ENCODE measurements at places on chromosomes 6 and 20. TPM values are rescaled to one million over a fixed set of nuclear protein-coding genes. Genes with fewer than 3 reads are reported as not detected.

- H3K4me1 ChIP-seq = no peaks in the 10 kb centered on the region
- H3K27me3 ChIP-seq = peaks cover 29% of the 10 kb centered on the region
- peak overlapping the region; percentile 52 for H3K4me3 ChIP-seq
- H3K36me3 ChIP-seq = no peaks in the 10 kb centered on the region
- peak overlapping the region; percentile 84 for H3K27ac ChIP-seq
Measured at GRCh38 chr6:138105880-138106664, 1.1 kb downstream of the PERP start.

- H3K27ac ChIP-seq = no peak overlapping the region
- no peaks in the 10 kb centered on the region for H3K27me3 ChIP-seq
- no peaks in the 10 kb centered on the region for H3K36me3 ChIP-seq
- peaks cover 9% of the 10 kb centered on the region for H3K4me1 ChIP-seq
- no peak overlapping the region for H3K4me3 ChIP-seq
Measured at GRCh38 chr20:40443753-40444152, 245.3 kb downstream of the MAFB start.

GRCh38 chr6:108712946-108713345 lies 135.3 kb upstream of the ARMC2 start:
- no peak overlapping the region for H3K27ac ChIP-seq
- no peak for DNase-seq
- no peaks in the 10 kb centered on the region for H3K36me3 ChIP-seq
- no peak overlapping the region for H3K4me3 ChIP-seq

The BMP2 gene
- 16.8 TPM for polyA plus RNA-seq

The CDH26 gene
- 1.9 TPM for polyA plus RNA-seq

GRCh38 chr6:10269814-10270472 lies 144.9 kb downstream of the TFAP2A start:
- H3K27ac ChIP-seq = no peak overlapping the region
- no peak overlapping the region for H3K4me3 ChIP-seq
- no peaks in the 10 kb centered on the region for H3K36me3 ChIP-seq
- H3K27me3 ChIP-seq = no peaks in the 10 kb centered on the region

GRCh38 chr6:7912736-7913517 lies 2.3 kb upstream of the TXNDC5 start:
- no peak overlapping the region for H3K27ac ChIP-seq
- H3K36me3 ChIP-seq = no peaks in the 10 kb centered on the region
- no peak for DNase-seq
- no peak overlapping the region for H3K4me3 ChIP-seq
- H3K4me1 ChIP-seq = peaks cover 22% of the 10 kb centered on the region
- no peaks in the 10 kb centered on the region for H3K27me3 ChIP-seq

DNA sequence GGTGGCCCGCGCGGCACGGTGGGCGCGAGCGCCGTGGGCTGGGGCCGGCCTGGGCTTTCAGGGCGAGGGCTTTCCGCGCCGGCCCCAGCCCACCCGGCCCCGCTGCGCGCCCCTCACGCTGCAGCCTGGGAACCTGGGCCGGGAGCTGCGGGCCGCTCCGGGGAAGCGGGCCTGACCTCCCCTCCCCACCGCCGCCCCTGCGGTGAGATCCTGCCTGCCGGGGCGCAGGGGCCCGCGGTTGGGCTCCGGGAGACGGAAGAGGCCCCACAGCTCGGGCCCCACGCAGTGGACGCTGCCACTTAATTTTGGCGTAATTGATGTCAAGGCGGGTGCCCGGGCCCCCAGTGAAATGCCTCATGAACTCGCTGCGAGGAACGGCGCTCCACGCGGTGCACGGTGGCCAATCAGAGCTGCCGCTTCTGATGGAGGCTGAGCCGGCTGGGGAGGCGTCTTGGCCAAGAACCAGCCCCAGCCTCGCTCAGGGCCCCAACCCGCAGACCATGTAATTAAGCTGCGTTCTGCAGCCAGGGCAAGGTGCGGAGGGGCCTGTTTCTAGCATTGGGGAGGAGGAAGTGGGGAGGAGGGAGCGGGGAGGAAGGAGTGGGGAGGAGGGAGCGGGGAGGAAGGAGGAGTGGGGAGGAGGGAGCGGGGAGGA lies 96.1 kb upstream of the BHLHE23 start:
- no peaks in the 10 kb centered on the region for H3K36me3 ChIP-seq
- H3K27ac ChIP-seq = peak overlapping the region; percentile 68
- DNase-seq = no peak
- peaks cover 4% of the 10 kb centered on the region for H3K4me1 ChIP-seq

- DNase-seq = no peak
- H3K36me3 ChIP-seq = no peaks in the 10 kb centered on the region
- H3K4me3 ChIP-seq = no peak overlapping the region
- no peaks in the 10 kb centered on the region for H3K4me1 ChIP-seq
- H3K27ac ChIP-seq = no peak overlapping the region
Measured at GRCh38 chr6:68642977-68643376, 7.9 kb downstream of the ADGRB3 start.

The RAET1L gene
- polyA plus RNA-seq = not detected

The HRH3 gene
- not detected for polyA plus RNA-seq

- H3K36me3 ChIP-seq = no peaks in the 10 kb centered on the region
- no peaks in the 10 kb centered on the region for H3K27me3 ChIP-seq
- H3K4me3 ChIP-seq = no peak overlapping the region
- no peaks in the 10 kb centered on the region for H3K4me1 ChIP-seq
- H3K27ac ChIP-seq = peak overlapping the region; percentile 30
Measured at GRCh38 chr20:10524034-10524476, 89.0 kb downstream of the SLX4IP start.

DNA sequence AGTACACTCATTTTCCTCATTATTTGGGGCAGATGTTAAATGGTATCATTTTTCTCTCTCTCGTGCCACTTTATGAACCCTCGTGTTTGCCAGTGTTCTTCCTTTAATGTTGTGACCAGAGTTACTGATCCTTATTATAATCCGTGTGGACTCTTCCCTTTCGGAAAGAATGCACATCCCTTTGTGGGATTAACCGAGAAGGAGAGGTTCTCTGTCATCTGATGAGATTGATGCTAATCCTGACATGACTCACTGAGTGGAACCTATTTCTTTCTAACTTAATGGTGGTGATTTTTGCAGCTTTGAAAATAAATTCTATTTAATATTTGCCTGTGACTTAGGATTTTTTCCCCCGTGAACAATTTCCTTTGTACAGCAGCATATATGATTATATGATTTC lies 300.0 kb upstream of the MAN1A1 start:
- DNase-seq = no peak
- H3K36me3 ChIP-seq = no peaks in the 10 kb centered on the region
- no peaks in the 10 kb centered on the region for H3K27me3 ChIP-seq
- H3K4me1 ChIP-seq = no peaks in the 10 kb centered on the region
- H3K4me3 ChIP-seq = no peak overlapping the region

DNA sequence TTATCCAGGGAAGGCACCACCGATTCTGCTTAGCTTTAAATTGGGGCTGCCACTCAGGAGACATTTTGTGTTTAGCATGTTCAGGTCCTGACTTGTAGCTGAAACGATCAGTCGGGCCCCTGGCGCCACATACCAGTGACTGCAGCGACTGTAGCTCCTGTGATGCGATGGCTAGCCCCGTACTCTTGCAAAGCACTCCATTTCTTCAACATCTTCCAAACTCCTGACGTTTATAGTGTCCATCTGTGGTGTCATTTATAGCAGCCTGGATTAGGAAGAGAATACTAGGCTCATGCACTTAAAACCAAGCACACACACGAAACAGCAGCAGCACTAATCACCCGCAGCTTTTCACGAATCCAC lies 13.0 kb downstream of the POU3F2 start:
- no peak overlapping the region for H3K4me3 ChIP-seq
- H3K27me3 ChIP-seq = peaks cover 68% of the 10 kb centered on the region
- peaks cover 36% of the 10 kb centered on the region for H3K4me1 ChIP-seq
- no peaks in the 10 kb centered on the region for H3K36me3 ChIP-seq

- no peaks in the 10 kb centered on the region for H3K36me3 ChIP-seq
- no peak overlapping the region for H3K27ac ChIP-seq
- no peak for DNase-seq
- H3K4me1 ChIP-seq = no peaks in the 10 kb centered on the region
Measured at GRCh38 chr20:14979453-14979986, 642.1 kb upstream of the FLRT3 start.

GRCh38 chr6:44284121-44284520 lies 13.9 kb downstream of the TMEM151B start:
- no peak overlapping the region for H3K27ac ChIP-seq
- H3K4me3 ChIP-seq = no peak overlapping the region
- no peaks in the 10 kb centered on the region for H3K36me3 ChIP-seq

DNA sequence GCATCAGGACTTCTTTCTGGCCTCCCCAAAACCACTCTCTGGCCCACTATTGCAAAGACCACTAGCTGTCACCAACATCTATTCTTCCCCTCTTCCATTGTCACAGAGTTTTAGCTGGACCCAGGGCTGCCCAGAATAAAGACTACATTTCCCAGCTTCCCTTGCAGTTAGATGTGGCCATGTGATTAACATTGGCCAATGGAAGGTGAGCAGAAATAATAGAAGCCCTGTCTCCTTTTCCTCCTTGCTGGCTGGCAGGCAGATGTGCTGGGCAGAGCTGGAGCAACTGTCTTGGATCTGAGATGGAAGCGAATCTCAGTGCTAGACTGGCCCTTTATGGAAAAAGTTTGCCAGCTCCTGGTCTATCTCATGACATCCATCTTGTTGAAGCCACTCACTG lies 97.0 kb downstream of the KCNB1 start:
- no peak overlapping the region for H3K27ac ChIP-seq
- no peaks in the 10 kb centered on the region for H3K36me3 ChIP-seq
- H3K4me3 ChIP-seq = no peak overlapping the region
- no peaks in the 10 kb centered on the region for H3K27me3 ChIP-seq
- no peaks in the 10 kb centered on the region for H3K4me1 ChIP-seq

DNA sequence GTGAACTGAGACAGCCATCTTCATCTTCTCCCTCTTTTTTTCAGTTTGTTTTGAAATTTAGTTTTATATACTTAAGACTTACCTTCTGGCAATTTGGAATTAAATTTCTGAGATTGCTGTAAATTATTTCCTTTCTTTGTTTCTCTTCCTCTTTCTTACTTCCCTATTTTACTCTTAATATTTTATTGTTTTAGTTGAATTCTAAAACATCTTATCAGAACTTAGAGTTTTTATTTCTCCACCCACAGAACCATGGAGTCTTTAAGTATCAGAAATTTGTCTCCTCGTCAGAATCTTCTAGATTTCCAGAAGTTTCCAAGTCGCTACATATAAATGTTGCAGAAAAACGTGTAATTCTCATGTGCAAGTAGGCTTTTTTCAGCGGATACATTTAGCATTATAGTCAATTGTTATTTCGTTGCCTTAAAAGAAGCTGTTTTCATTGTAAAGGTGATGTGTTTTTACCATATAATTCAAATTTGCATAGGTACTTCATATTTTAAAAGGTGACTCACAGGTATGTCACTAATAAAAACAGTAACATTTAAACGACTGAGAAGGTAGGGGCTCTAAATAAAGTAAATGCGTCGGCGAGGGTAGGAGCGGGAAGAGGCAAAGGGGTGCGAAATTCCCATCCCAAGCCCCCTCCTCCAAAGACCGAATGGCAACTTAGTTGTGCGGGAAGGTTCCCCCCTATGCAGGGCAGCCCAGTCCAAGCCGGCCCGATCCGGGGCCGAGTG lies 866 bp upstream of the MYO6 start:
- H3K4me3 ChIP-seq = peak overlapping the region; percentile 91
- H3K27me3 ChIP-seq = no peaks in the 10 kb centered on the region
- H3K4me1 ChIP-seq = no peaks in the 10 kb centered on the region
- no peaks in the 10 kb centered on the region for H3K36me3 ChIP-seq
- H3K27ac ChIP-seq = peak overlapping the region; percentile 88

- H3K36me3 ChIP-seq = no peaks in the 10 kb centered on the region
- peak overlapping the region; percentile 40 for H3K4me3 ChIP-seq
- H3K4me1 ChIP-seq = peaks cover 11% of the 10 kb centered on the region
- H3K27ac ChIP-seq = peak overlapping the region; percentile 75
Measured at GRCh38 chr6:26104457-26105108, 17.4 kb downstream of the HFE start.

DNA sequence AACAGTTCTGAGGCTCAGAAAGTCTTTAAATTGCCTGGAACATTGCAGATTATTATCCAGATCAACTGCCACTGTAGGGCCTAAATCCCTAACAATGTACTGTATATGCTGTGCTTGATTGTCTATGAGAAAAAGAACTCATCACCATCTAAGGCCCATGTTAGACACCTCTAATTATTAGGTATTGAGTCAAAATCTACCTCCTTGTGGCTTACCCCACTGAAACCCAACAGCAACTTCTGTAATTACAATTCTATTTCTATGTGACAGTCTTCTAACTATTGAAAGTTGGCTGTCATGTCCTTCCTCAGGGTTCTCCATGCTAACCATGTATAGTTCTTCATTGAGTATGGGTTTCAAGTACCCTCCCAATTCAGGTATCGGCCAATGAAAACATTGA lies 13.9 kb downstream of the MCM9 start:
- H3K27me3 ChIP-seq = no peaks in the 10 kb centered on the region
- H3K4me3 ChIP-seq = no peak overlapping the region
- no peak for DNase-seq
- H3K36me3 ChIP-seq = peaks cover 87% of the 10 kb centered on the region

The RFX6 gene
- 2.6 TPM for polyA plus RNA-seq

DNA sequence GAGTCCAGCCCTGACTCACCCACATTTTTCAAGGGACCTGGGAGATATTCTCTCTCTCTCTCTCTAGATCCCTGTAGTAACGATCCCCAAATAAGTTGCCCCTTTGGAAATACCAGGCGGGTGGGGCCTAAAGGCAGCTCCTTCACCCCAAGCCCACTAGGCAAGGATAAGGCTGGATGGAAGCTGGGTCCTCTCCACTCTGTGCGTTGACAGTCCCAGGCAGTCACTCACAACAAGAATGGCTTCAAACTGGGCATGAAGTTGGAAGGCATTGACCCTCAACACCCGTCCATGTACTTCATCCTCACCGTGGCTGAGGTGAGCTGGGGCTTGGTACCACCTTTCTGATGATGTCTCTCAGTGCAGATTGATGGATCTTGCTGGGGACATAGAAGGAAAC lies 21.6 kb downstream of the L3MBTL1 start:
- no peaks in the 10 kb centered on the region for H3K36me3 ChIP-seq
- H3K27ac ChIP-seq = no peak overlapping the region
- no peaks in the 10 kb centered on the region for H3K4me1 ChIP-seq
- no peak for DNase-seq
- no peak overlapping the region for H3K4me3 ChIP-seq
